ENCODE measurements at places on chromosomes 5 and 9.

DNA sequence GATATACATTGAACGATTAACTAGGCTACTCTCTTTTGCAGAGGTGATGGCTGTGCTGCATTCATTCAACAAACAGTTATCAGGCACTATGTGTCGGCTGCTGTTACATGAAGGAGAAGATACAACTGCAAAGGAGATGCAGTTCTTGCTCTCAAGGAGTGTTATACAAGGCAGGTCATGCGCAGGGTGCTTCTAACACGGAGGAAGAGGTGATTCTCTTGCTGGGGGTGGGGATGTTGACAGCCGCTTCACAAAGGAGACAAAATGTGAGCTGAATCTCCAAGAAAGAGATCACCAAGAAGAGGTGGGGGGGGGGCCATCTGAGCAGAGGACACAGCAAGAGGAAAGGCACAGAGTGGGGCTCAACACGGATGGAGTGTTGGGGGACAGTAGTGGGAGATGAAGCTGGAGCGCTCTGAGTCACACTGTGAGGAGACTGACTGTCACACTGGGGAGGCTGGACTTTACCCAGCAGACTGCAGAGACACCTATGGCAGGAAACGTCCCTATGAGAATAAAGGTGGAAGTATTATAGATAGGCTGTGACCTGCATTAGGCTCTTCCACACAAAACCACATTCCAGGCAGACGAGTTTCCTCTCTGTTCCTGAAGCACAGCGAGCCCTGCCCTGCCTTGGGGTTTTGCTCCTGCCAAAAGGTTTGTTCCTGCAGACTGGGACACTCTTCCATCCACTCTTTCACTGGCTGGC lies 20.9 kb downstream of the NDUFA8 start:
- DNase-seq = no peak

- DNase-seq = no peak
Measured at GRCh38 chr9:98967680-98968079, 24.0 kb downstream of the COL15A1 start.

GRCh38 chr9:103721056-103721455 lies 373.1 kb upstream of the SMC2 start:
- no peak for DNase-seq

- DNase-seq = no peak
Measured at GRCh38 chr9:137056739-137057415, 3.0 kb upstream of the ENTPD2 start.

- DNase-seq = no peak
Measured at GRCh38 chr5:150541895-150542294, 34.0 kb downstream of the NDST1 start.

DNA sequence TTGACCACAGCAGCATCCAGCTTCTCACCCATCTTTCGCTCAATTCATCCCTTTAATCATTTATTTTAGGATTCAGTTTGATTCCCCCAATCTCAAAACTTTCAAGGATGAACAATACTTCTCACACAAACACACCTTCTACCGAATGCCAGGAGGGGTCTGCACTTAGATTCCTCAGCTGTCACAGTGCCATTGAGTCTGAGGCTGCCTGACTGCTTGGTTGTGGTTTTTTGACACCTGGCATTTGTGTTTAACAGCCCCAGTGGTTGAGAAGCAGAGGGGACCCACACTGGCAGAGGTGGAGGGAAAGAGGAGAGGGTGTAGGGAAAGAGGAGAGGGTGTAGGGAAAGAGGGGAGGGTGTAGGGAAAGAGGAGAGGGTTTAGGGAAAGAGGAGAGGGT lies 54.9 kb downstream of the PALM2AKAP2 start:
- no peak for DNase-seq

Measured in CD4-positive, alpha-beta T cell treated with Interleukin-6 at 100 ng/mL for 8 hours (primary cell).